Naive B cell (primary cell): ENCODE measurements at places on chromosomes 11 and 22. TPM values are rescaled to one million over a fixed set of nuclear protein-coding genes. Genes with fewer than 3 reads are reported as not detected.

DNA sequence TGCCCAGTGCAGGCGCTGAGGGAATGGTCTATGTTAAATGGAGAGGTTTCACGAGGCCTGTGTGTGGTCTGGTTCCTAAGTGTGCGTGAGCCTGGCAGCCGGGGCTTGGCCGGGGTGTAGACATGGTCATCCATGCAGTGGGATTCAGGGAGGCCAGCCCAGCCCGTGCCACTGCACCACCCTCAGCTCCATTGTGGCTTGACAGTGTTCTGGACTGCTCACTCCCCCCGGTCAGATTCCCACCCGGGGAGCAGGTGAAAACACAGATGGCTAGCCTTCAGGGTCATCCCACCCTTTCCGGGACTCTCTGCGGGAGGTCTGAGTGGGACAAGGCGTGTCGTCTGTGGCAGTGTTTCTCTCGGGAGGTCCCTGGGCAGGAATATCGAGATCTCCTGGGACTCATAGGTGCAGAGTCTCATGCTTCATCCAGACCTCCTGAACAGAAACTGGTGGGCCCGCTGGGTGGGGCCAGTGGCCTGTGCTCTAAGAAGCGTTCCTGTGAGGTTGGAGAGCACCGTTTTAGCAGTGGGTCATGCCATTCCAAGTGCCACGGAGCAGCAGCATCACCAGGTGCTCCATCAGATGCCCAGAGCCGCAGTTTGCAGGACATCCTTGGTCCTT is 52.3 kb downstream of the ST14 start:
- DNase-seq = no peak

DNA sequence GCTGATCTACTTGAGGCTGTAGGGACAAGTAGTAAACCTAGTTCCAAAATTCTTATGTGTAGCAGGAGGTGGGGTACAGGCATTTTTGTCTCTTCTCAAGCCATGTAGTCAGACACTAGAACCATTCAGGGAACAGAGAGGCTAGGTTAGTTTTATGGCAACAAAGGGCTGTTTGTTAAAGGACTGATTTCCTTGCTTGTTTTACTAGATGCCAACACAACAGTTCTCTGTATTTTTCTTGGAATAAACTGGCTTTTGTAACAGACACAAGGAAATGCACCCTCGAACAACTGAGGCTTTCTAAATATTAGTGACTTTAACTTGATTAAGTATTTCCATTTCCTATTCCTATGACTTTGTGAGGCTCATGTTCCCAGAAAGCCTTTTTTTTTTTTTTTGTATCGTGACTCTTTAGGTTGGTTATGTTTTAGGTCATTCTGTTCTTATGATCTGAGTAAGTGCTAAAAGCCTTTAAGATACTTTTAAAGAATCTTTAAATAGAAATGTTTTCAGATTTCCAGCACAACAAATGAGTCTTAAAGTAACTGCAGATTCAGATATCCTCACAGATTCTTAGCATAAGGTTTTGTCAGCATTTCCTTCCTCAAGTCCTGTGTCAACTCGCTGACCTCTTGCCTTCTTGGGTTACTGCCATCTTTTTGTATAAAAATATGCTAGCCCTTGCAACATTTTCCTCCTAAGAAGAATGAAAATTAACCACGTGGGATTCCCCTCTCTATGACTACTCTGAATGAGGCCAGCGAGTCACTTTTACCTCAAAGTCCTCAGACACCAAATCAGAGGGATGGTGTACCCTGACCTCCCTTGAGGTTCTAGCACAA is 92.5 kb downstream of the CCDC83 start:
- no peak for DNase-seq

GRCh38 chr11:7569044-7569443 is 55.2 kb downstream of the PPFIBP2 start:
- no peak for DNase-seq

GRCh38 chr11:134374171-134374570 is 37.9 kb downstream of the B3GAT1 start:
- DNase-seq = no peak

GRCh38 chr11:12893787-12894672 is 115.1 kb upstream of the RASSF10 start:
- no peak for DNase-seq

Gene UCP2
- 2,139 TPM for polyA plus RNA-seq

DNA sequence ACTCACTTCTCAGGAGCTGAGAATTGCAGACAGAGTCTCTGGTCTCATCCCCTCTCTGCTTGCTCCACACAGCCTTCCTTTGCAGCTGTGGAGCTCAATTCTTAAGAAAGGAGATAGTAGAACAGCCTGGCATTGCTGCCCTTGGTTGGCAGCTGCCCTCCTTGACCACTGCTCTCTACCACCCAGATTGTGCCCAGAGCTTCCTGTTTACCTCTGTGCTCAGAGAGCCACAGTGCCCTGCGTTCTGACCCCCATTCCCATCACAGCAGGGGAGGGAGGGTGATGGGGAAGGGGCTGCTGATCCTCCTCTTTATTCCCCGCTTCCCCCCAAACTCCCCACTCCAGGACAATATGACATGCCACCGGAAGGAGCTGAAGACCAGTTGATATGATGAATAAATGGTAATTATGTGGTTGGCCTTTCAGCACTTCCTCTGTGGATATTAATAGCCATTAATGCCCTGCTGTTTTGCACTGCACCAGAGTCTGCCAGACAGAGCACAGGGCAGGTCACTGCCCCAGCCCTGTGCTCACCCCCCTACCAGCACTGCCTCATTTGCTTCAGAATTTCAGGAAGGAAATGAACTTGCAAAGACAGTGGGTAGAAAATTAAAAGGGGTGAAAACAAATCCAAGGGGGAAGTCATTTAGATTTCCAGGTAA is 426.8 kb upstream of the CADM1 start:
- DNase-seq = no peak

Gene UQCR10
- polyA plus RNA-seq = 272 TPM

- no peak for DNase-seq
Observed at GRCh38 chr11:33529461-33529860, 171.2 kb downstream of the C11orf91 start.

Gene NCAM1
- not detected for polyA plus RNA-seq

GRCh38 chr11:13298765-13299164 is 21.2 kb downstream of the BMAL1 start:
- no peak for DNase-seq

DNA sequence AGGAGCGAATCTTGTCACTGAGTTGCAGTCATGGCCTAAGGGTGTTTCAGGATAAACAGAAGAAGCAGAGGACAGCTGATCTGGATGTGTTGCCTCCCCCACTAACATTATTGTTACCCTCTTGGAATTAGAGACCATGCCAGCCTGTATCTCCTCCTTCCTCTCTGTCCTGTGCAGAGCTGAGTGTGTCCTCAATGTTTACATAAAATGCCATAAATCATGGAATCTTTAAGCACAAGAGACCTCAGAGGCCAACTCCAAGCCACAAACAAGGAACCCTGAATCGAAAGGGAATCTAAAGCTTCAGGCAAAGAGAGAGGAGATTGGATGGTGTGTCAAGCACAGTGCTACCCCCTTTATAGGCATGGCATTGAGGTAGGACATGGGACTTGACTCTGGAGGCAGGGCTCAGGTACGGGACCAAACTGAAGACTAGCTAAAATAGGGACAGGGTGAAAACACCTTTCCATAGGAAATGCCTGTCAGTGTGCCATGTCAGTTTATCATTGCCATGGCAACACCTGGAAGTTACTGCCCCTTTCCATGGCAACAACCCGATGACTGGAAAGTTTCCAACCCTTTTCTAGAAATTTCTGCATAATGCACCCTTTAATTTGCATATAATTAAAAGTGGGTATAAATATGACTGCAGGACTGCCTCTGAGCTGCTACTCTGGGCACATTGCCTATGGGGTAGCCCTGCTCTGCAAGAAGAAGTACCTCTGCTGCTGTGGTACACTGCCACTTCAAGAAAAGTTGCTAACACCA is 489.7 kb downstream of the MIAT start:
- DNase-seq = no peak

- no peak for DNase-seq
Observed at GRCh38 chr11:14218728-14219127, 140.3 kb downstream of the RRAS2 start.

DNA sequence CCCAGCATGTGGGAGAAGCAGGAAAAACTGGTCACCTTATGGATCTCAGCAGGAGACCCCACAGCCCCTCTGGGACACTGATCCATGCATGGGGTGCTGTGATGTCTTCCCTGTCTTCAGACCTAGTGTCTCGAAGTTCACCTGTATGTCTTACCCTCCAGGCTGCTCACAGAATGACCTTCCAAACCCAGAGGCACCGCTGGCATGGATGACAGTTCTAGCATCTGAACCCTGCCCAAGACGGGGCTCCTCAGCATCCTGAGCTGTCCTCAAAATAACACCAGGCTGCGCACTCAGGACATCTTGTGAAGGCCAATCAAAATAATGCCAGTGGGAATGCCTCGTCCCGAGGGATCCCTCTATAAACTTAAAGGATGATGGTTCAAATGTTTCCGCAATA is 824.9 kb downstream of the TBC1D22A start:
- no peak for DNase-seq

DNA sequence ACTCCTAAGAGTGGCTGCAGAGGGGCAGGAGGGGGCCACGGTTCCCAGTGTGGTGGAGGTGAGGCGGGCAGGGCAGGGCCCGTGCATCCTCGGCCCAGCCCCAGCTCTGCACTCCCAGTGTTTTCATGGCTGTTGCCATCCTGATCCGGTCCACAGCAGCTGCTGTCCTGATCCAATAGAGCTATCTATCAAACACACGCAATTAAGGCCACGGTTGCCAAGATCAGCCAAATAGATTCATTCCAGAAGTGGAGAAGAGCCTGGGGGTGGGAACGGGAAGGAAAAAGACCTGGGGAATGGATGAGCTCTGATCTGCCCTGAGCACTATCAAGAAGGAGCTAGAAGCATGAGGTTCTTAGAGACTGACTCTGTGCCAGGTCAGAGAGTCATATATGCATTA is 160.9 kb upstream of the SYT13 start:
- no peak for DNase-seq

- DNase-seq = no peak
Observed at GRCh38 chr11:73019449-73019848, 122.7 kb downstream of the FCHSD2 start.

DNA sequence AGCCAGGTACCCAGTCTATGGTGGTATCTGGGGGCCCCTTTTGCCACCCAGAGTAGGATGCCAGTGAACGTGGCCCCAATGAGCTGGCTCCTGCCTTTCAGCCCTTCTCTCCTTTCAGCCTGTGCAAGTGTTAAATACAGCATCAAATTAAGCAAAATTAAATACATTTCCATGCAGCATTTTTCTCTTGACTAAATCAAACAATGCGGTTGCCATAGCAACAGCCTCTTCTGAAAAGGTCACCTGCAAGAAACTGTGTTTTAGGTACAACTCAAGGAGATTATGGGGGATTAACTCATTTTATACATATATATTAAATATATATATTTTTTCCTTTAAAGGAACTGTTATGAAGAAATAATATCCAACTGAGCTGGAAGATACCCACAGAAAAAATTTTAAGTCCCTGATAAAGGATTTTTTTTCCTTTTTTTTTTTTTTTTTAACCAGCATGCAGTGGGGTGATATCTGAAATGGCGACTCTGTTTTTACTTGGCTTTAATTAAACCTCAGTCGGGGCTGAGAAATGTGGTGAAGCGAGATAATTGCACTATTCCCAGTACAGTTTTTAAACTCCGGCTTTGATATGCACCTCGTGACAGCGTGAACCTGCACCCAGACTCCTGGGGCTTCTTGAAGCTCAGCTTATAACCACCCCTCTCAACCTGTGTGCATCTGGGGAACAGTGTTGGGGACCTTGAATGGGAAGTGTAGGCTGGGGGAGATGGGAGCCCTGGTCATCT is 115.3 kb downstream of the PKNOX2 start:
- DNase-seq = no peak

DNA sequence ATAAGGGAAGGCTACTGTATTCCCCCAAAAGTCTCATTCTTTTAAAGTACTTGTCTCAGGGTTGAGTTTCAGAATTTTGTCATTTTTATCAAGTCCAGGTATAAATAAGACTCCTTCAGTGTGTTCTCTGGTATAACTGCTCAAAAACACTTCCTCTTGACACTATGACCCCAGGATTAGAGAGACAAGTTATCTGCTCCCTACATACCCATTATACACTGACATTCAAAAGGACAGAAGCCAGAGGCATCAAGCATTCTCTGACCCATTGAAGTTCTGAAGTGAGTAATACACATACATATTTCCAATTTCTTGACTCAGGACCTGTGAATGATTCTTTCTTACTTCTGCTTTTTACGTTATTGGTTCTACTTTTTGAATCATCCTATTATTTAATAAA is 447.8 kb upstream of the CNTN5 start:
- DNase-seq = no peak

DNA sequence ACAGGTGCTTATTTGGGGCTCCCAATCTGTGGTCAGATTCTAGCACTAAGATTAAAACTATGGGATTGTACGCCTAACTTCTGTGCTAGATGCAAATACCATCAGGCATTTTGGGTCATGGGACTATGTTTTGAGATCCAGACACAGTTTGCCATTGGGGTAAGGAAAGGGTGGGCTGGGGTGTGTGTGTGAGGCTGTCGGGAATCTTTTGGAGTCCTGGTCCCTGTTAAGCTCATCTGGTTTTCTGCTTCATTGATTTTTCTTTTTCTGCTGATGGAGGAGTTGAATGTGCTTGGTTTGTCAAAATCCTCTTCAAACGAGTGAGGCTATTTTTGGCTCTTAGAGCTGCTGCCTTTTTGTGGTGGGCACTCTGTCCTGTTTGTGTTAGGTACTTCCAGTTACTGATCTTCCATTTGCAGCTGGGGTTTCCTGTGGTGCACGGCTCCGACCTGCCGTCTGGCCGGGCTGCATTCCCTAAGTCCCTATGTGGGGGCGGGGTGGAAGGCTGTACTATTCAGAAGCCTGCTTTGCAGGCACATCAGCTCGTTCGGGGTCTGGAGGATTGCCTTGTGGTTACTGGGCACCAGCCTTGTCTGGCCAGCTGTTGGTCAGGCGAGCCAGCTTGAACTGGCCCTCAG is 2.9 kb downstream of the BCR start:
- no peak for DNase-seq

Gene CEP57
- polyA plus RNA-seq = 54.0 TPM

DNA sequence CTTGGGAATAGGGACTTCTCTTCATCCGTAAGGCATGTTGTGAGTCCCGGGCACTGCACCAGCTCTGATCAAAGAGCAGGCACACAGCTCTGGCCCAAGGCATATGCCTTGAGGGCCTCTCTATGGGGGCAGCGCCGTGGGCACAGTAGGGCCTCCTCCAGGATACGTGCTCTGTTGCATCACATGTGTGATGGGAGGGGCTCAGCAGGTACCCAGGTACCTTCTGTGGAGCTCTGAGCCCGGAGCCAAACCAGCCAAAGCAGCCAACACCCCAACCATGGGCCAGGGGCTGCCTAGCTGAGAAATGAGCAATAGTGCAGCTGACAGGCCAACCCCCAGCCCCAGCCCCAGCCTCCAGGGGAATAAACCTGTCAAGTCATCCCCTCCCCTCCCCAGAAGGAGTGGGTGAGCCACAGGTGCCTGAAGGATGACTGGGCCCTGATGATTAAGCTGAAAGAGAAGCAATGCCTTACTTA is 79.7 kb upstream of the SHISAL1 start:
- DNase-seq = no peak
